ENCODE measurements at places on chromosomes 16 and 17.

GRCh38 chr17:38358586-38359513 is 7.2 kb downstream of the SOCS7 start:
- DNase-seq = no peak

DNA sequence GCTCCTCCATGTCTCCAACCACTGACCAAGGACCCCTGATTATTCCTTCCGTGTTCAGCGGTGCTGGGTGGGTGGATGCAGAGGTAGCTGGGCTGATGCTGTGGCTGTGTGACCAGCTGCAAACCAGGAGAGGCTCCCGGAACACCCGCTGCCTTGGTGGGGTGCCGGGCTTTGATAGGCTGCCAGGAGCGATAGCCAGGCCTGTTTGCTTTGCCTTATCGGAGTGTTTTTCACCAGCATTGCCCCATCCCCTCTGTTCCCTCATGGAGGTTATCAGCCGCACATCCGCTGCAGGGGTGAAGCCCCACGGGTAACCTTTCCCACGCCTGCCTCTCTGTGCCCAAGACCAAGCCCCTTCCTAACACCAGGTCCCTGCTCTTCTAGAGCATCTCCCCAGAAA is 354.3 kb downstream of the C16orf95 start:
- DNase-seq = no peak

GRCh38 chr16:22210854-22211253 is 4.8 kb downstream of the EEF2K start:
- DNase-seq = no peak

- DNase-seq = no peak
These were observed 25.9 kb downstream of the AP2B1 start for GRCh38 chr17:35612924-35613521.

GRCh38 chr16:585351-585750 is 4.5 kb upstream of the RAB40C start:
- no peak for DNase-seq

DNA sequence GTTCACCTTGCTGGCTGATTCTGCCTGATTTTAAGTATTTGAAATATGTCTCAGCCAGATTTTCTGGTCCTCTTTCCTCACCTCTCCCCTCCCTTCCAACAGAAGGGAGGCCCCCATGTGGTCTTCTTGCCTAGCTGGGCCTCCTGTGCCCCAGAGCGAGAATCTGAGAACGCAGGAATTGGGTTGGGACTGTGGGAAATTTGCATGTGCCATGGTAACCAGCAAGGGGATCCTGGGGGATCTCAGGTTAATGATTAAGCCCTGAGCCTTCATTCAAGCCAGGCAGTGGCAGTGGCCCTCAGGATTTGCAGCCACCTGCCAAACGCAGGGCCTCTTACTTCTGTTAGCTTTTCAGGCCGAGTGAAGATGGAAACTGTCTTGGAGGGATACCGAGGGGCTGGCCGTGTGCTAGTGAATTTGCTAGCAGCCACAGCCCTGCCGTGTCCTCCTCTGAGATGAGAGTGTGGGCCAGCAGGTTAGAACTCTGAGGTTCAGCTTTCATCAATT is 40.2 kb downstream of the KSR1 start:
- no peak for DNase-seq

DNA sequence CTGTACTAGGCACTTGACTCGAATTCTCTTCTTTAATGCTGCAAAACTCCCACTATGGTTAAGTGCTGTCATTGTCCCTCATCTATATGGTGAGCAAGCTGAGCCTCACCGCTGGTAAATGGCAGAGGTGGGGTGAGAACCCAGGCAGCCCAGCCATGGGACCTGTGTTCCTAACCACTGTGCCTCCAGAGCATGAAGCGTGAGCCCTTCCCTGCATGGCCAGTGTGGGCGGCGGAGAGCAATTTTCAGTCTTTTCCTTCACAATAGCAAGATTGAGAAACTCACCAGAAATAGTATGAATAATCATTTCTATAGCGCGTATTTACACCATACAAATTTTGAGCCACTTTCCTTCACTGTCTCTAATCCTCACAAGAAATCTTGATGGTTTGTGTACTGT is 9.2 kb downstream of the BFAR start:
- no peak for DNase-seq

- no peak for DNase-seq
These were observed 12.9 kb downstream of the AKAP1 start for GRCh38 chr17:57097832-57098421.

GRCh38 chr17:12821376-12821940 is 32.2 kb downstream of the ARHGAP44 start:
- DNase-seq = no peak

DNA sequence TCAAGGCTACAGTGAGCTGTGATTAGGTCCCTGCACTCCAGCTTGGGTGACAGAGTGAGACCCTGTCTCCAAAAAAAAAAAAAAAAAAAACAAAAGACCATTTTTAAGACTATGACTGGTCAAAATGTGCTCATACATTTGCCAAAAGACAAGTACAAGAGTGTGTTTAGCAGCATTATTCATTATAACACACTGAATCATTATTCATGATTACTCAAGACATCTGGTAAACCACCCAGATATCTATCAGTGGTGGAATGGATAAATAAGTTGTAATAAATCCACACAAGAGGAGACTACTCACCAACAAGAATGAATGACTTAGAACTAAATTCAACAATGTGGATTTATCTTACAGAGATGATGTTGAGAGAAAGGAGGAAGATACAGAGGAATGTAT is 716.3 kb downstream of the MAF start:
- no peak for DNase-seq

GRCh38 chr16:67198238-67198734 is 645 bp upstream of the ELMO3 start:
- DNase-seq = no peak

DNA sequence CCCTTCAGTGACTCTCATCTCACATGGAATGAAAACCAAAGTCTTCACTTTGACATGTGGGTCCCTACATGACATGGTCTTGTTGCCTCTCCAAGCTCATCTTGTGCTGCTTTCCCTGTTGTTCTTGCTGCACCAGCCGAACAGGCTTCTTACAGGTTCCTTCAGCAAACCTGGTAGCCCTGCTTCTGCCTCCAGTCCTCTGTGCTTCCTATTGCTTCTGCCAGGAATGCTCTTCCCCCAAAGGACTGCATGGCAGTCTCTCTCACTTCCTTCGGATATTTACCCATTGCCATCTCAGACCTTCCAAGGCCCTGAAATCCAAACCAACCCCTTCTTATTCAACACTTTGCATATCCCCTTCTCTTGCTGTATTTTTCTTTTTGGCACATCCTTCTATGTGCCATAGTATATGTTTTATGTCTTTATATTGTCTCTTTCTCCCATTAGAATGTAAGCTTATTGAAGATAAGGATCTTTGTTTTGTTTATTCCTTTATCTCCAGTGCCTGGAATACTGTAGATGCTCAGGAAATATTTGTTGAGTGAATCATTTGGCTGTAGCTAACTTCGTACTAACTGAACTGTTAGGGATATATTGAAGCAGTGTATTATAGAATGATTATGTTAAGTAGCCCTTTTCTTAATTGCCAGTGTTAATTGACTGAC is 57.9 kb upstream of the SLC12A3 start:
- DNase-seq = no peak

DNA sequence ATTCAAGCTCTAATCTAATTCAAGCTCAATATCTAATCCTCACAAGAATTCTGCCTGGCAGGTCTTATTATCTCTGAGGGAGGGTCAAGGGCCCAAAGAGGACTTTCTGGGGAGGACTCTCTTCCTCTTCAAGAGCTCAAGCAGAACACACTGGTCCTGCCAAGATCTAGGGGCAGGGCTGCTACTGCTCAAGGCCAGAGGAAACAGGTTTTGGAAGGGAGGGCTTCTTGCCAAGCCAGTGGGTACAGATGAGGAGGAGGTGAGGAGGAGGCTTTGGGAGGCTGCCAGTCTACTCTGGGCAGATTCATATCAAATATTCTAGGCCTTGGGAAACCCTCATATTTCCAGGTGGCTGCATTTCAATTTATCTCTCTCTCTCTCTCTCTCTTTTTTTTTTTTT is 51.8 kb upstream of the IL34 start:
- DNase-seq = no peak

DNA sequence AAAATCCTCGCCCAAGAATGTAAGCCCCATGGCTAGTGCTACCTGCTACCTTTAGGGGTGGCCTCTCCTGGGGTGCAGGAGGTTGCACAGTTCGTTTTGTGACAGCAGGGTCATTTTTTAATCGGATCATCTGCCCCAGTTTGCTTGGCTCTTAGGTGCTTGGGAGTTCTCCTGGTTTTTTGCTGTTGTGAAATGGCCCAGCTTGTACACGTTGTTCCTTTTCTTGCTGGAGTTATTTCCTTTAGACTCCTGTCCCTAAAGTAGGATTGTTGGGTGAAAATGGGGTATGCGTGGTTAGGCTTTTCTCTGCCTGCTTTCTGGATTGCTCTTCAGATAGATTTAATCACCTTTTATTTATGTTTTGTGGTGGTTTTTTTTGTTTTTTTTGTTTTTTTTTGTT is 25.8 kb downstream of the ABCC1 start:
- DNase-seq = no peak

GRCh38 chr16:70252355-70252988 is 732 bp upstream of the EXOSC6 start:
- DNase-seq = no peak

- no peak for DNase-seq
These were observed 58.8 kb downstream of the CPPED1 start for GRCh38 chr16:12744860-12745259.

DNA sequence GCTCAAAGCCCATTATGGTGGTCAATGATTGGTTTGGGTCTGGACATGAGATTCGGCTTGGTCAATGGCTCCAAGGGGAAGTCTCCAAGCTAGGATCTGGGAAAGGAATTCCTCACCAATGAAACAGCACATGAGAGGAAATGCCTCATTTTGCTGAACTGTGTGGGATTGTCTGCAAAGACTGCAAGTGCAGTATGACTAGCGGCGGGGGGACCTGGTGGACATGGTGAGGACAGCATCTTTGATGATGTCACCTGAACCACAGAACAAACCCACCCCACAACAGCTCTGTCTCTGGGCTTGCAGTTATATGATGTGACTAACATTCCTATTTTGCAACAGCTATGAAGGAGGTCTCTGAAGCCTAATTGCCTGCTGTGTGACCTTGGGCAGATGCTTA is 50.6 kb upstream of the NKD1 start:
- DNase-seq = no peak

DNA sequence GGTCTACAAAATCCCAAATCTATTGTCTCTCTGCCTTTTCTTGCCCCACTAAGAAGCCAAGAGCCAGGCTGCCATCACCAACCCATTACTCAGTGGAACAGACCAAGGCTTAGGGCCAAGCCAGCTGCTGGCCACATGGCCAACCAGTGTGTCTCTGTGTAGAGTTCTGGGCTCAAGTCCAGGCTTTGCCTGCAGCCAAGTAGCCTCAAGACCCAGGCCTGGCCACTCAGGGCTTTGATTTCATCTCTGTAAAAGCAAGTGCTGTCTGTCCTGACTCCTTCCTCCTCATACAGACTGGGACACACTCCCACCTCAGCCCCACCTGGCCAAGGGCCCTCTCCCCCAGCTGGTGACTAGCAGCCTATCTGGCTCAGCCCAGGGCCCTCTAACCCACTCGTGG is 14.6 kb downstream of the SREBF1 start:
- DNase-seq = no peak

DNA sequence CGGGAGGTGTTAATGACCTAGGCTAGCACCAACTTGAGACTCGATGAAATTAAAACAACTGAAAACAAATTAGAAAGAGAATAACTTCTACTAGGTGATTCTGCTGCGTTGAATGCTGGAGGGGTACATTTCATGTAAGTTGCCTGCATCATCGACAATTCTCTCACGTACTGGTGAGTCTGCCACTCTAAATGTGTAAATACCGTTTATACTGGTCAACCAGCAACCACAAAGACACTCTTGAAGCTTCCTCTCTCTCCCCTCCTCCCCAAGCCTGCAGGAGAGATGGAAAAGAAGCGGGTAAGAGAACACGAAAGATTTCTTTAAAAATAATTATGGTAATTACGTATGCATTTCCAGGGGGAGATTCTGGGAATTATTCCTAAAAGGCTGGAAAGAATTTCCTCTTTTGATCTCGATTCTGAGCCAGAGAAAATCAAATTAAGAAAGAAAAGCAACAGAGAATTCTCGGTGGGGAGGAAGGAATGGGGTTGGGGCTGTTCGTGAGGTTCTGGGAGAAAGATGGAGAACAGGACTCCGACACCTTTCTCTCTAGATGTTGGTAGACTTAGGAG is 68.6 kb upstream of the MRTFB start:
- DNase-seq = no peak

- no peak for DNase-seq
These were observed 52.0 kb downstream of the LDHD start for GRCh38 chr16:75064403-75065148.

DNA sequence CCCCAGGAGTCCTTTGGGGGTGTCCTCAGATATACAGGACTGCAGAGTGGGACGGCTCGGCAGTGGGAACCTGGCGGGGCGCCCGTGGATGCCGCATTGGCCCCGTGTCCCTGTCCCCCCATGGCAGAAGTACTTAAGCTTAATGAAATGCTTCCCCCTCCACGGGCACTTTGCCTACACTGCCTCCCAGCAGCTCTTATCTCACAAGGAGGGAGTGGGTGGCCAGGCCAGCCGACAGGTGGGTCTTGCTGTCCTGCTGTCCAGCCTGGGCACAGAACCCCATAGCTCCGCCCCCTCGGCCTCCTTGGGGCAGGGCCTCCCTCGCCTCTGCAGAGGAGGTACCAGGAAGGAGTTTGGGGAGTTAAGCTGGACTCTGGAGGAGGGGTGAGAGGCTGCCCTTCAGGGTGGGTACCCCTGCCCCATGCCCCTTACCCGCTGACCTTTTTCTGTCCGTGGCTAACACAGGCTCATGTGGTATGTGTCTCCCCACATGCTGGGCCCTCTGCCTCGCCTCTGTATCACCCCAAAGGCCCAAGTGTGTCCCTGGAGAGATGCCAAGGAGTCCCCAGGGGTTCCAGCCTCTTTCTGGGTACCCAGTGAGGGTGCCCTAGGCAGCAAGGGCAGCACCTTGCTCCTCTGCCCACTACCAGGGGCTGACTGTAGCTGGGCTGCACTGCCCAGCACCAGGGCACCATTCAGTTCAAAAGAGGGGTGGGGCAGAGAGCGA is 8.7 kb downstream of the THRA start:
- DNase-seq = no peak

DNA sequence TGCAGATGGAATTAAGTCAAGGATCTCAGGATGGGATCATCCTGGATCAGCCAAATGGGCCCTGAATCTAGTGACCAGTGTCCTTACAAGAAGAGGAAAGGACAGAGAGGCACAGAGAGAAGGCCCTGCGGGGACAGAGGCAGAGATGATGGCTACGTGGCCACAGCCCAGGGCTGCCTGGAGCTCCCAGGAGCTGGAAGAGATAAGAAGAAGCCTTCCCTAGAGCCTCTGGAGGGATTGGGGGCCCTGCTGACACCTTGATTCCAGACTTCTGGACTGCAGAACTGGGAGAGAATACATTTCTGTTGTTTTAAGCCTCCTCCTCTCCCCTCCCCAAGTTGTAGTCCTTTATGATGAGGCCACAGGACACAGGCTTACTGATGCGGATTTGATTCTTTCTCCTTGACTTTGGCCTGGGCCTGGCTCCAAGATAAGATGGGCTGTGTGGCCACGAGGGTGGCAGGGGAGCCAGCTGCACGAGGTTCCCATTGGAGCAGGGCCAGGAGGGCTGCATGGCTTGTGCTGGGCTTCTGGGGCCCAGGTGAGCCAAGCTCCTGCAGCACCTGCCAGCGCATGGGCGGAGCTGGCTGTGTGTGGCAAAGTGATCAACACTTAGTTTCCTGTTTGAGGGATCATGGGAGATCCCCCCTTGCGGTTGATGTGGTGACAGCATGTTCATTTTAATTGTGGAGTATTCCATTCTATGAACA is 146.1 kb downstream of the IRF8 start:
- DNase-seq = no peak

- DNase-seq = no peak
These were observed 13.8 kb upstream of the C16orf87 start for GRCh38 chr16:46844771-46845170.

All from cortex of kidney (tissue), 1 donor.